ENCODE measurements at places on chromosomes 13 and 19.

GRCh38 chr13:50732712-50733111 lies 110.8 kb downstream of the DLEU7 start:
- no peak for DNase-seq

GRCh38 chr19:17001603-17002183 lies 24.9 kb downstream of the CPAMD8 start:
- no peak for DNase-seq

DNA sequence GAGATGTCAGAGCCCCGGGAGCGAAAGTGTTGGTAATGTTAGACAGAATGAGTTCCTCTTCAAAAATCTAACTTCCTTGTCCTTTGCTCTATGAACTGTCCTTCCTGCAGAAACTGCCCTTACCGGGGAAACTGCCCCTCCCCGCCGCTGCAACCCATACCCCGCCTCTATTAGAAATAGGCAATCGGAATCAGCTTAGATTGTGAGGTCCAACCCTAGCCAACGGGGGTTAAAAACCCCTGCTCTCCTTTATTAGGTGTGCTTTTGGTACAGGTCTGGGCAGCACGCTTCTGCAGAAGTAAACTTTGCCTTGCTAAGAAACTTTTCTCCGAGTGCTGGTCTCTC lies 11.5 kb upstream of the CAPNS1 start:
- no peak for DNase-seq

DNA sequence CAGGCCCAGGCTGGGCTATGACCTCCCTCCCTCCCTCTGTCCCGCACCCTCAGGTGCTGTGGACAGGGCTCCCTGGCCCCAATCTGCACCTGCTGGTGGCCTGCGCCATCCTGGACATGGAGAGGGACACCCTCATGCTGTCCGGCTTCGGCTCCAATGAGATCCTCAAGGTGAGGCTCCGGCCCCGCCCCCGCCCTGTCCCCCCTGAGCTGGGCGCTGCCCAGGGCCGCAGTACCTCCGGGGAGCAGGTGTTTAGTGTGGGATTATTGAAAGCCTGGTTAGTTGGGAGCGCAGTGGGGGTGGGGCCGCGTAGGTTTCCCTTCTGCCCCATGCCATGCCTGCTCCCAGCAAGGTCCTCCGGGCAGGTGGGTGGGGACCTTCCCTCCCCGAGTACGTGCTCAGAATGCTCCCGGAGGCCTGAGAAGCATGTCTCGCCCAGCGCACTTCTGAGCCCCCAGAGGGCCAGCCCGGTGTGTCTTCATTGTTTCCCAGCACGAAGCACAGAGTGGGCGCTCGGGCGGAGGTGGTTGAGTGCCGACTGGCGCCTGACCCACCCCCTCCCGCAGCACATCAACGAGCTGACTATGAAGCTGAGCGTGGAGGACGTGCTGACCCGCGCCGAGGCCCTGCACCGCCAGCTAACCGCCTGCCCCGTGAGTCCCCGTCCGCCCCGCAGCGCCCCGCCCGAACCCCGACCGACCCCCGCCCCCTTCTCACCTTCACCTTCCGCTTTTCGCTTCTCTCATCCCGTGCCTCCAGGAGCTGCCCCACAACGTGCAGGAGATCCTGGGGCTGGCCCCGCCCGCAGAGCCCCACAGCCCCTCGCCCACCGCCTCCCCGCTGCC lies 8.8 kb downstream of the IL4I1 start:
- peak; percentile 23 for DNase-seq

- peak; percentile 74 for DNase-seq
Observed at GRCh38 chr19:5718579-5719273, 1.2 kb downstream of the LONP1 start.

DNA sequence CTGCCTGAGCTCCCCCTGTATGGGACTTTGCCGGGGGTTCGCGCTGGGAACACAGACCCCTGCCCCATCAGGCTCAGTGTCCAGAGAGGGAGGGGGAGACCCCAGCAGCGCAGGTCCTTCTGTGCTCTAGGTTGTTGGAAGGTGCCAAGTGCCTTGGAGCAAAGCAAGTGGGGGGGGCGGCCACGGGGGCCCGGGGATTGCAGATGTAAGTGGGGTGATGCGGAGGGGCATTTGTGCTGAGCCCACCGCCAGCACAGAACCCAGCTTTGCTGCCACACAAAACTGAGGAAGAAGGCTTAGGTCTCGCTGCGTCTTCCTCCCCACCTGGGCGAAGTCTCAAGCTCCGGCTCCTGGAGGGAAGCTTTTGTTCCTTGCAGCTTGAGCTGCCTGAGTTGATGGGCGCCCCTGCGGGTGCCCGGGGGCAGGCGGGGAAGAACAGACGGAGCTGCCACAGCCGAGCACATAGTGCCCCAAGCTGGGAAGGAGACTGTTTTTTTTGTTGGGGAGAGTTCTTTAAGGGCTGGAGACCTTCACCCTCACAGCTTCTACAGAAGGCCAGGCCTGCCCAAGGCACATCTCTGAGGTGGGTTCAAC lies 1.5 kb upstream of the NTN5 start:
- no peak for DNase-seq

DNA sequence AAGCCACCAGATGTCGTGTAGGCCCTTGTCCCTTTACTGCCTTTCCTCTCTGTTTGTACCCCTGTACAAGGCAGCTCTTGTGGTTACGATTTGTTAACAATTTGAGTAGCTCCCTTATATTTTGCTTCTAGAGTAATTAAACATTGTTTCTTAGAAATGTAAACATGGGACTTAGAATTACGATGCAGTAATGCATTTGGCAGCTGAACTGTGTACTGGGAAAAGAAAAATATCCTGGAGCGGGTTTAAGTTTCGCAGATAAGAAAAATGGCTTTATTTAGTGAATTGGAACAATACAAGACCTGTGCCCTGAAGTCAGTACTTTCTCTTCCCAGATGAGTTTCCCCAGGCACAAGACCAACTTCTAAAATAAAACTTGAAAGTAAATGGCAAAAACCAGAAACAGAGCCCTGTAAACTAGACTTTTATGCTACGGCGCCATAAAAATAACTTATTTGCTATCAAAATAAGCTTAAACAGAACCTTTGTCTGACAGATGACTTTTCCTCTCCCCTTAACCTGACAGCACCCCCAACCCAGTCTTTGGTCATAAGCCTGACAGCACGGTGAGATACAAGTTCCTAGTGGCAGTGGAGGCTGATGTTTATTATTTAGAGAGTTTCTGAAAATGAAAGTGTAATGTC lies 63.0 kb downstream of the LRCH1 start:
- DNase-seq: no peak

- DNase-seq: no peak
Observed at GRCh38 chr13:74305876-74306275, 171.7 kb upstream of the KLF12 start.

- no peak for DNase-seq
Observed at GRCh38 chr13:41403983-41404382, 53.4 kb upstream of the RGCC start.

DNA sequence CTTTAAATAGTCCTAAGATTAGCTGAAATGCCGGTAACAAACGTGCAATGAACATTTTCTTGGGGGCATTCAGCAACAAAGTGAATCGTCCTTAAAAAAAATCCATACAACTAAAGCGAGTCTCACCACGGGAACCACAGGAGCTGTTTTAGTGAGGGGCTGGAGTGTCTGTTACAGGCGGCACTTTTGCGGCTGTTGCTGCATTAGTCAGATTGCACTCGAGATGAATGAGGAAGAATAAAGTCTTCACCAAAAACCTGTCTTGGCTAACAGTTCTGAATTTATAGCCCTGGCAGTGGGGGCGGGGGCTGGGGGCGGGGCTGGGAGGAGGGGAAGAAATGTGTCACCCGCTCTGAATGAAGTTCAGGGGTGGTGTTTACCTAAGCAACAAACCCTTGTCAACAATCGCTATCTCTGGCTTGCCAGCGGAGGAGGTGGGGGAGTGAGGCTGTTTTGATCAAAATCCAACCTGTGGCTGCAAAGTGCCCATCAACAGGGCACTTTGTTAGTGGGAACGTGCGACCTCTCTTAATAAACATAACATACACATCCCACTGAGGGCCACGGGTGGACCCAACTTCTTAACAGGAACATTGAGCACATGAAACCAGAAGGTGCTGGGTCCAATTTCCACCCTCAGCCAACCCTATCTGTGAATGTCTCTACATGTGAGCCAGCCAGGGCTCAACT lies 44.5 kb downstream of the RFX2 start:
- peak; percentile 32 for DNase-seq

- DNase-seq: no peak
Observed at GRCh38 chr19:53647792-53648191, 16.0 kb downstream of the DPRX start.

DNA sequence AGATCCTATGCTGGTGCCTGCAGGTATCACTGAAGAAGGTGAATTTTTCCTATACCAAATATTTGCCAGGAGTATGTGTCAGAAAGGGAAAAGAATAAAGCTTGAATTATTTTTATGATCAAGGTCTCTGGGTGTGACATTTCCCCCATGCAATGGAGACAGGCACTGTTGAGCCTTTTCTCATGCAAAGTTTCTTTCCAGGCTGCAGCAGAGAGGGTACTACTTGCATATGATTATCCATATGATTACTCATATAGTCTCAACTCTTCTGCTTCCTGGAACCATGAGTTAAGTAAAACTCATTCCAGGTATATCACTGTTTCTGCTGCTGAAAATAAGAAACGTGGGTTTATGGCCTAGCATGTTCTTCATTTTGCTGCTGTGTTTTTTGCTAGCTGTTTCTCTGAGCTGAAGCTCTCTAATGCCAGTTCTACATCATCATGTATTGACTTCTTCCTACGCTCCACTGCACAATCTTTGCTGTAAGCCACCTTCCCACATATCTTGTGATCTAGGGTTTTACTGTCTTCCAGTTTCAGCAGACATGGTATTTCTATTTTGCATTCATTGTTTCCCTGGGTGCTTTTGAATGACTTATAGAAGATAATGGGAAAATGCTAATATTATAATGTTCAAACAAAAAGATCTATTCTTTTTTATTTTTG lies 278.7 kb upstream of the GPC6 start:
- no peak for DNase-seq

- no peak for DNase-seq
Observed at GRCh38 chr13:39599012-39599411, 4.0 kb downstream of the LHFPL6 start.

GRCh38 chr13:111007209-111007608 lies 92.3 kb upstream of the ANKRD10 start:
- DNase-seq: no peak

DNA sequence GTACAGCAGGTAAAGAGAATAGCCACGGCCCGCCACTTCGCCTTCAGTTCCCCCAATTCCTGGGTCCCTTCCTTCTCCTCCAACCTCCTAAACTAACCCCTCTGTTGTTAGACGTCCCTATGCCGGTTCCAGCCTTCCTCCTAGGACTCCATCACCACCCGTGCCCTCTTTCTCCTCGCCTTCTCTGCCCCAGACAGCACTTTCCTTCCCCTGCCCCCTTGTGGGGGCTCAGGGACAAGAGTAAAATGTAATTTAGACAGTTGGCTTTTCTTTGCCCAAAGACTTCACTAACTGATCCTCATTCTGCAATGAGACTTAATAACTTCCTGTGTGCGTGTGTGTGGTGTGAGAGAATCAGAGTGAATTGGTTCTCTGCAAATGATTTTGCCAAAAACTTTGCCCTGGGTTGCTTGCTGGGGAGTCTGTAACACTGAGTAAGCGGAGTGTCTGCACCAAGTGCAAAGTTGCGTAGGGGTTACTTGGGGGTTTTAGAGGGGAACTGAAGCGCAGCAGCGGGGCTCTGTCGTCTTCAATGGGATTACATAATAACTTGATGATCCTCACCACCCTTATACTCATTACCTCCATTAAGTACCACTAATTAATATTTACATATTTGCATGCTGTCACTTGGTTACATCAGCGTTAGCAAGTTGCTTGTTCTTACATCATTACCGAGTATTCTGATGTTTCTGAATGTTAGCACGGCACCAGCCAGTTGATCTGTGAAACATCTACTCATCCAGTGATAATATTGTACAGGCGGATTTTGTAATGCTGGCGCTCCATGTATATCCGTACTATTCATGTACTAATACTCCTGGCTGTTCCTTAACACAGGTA lies 19.9 kb upstream of the SGCG start:
- no peak for DNase-seq

GRCh38 chr13:105537113-105537512 lies 998.3 kb downstream of the EFNB2 start:
- no peak for DNase-seq

GRCh38 chr19:8505680-8506401 lies 3.4 kb upstream of the PRAM1 start:
- peak; percentile 83 for DNase-seq

DNA sequence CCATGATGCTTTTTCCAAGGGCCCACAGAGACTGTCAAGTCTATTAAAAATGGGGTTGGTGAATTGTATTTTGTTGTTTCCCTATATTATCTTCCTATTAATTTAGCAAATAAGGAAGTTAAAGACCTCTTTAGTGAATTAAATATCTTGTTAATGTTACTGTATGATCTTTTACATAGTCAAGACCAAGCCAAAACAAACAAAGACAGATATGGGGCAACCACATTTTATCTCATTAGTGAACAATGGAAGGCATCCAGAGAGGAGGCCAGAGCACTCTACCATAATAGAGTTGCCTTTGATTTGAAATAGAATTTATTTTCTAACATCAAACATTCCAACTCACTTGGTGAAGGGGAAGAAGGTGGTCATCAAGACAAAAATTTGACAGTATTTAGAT lies 169.4 kb downstream of the B3GLCT start:
- no peak for DNase-seq

GRCh38 chr13:95256091-95256490 lies 45.2 kb downstream of the ABCC4 start:
- no peak for DNase-seq

GRCh38 chr19:3500429-3501101 lies at the start of gene DOHH:
DOHH (minus strand) TSS chr19:3500674; CDS start chr19:3496814, 3,860 bp downstream.
- peak; percentile 97 for DNase-seq

GRCh38 chr13:42762917-42763316 lies 18.5 kb upstream of the FAM216B start:
- no peak for DNase-seq

GRCh38 chr13:68369739-68370138 lies 1139.6 kb upstream of the PCDH9 start:
- DNase-seq: no peak

- DNase-seq: peak; percentile 64
Observed at GRCh38 chr13:98856983-98857382, 104.5 kb upstream of the SLC15A1 start.

DNA sequence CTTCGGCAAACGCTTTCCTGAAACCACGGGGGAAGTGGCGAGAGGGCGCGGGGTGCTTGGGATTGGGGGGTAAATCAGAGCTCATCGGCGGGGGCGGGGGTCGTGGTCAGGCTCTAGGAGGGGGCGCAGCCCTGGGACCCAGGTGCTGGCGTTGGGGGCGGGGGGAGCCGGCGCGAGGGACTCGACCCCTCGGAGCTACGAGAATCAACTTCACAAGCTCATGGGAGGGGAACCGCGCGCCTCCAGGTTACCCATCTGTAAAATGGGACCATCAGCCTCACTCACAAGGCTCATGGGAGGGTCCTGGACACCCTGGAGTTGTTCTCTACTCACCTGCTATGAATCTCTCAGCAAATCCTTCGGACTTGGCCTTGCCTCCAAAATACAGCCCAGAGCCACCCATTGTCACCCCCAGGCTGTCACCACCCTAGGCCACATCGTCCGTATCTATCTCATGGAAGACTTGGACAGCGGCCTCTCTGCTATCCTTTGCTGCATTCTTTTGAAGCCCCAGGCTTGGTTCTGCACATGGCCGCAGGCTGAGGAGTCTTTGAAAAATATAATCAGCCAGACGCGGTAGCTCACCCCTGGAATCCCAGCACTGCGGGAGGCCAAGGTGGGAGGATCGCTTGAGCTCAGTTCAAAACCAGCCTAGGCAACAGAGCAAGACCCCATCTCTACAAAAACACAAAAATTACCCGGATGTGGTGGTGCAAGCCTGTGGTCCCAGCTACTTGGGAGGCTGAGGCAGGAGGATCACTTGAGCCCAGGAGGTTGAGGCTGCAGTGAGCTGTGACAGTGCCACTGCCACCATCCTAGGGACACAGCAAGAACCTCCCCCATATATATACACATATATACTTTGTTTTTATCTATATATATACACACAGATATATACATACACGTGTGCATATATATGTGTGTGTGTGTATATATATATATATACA lies 939 bp upstream of the RANBP3 start:
- DNase-seq: peak; percentile 65

Measured in adrenal gland (tissue), 19 donors.